ENCODE measurements at places on chromosomes 1 and 21. TPM values are rescaled to one million over a fixed set of nuclear protein-coding genes. Genes with fewer than 3 reads are reported as not detected.
A peak's percentile ranks its signal among the peaks of the same experiment; 100 is the strongest.

DNA sequence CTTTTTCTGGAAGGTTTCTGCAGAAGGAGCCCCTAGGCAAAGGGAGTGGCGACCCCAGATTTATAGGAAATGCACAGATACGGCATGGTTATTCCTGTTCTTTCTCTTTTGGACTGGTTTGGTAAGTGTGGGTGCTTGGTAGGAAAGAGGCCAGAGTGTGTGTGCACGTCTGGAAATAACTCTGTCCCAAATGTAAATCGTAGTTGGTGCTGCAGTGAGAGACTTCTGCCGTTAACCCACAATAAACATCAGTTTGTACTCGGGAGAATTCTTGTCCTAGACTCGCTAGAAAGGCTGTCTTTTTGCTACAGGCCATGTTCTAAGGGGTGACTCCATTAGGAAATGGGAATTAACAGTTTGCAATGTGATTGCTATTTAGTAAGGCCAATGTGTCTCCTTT lies 779 bp downstream of the SLC44A3 start:
- H3K4me3 ChIP-seq: peak overlapping the region; percentile 71
- peak overlapping the region; percentile 74 for H3K27ac ChIP-seq
- H3K4me1 ChIP-seq: peaks cover 20% of the 10 kb centered on the region

GRCh38 chr1:76162254-76162653 lies 87.7 kb downstream of the ST6GALNAC3 start:
- H3K27me3 ChIP-seq: no peaks in the 10 kb centered on the region
- H3K27ac ChIP-seq: no peak overlapping the region
- no peaks in the 10 kb centered on the region for H3K36me3 ChIP-seq
- no peaks in the 10 kb centered on the region for H3K4me1 ChIP-seq
- DNase-seq: no peak
- H3K4me3 ChIP-seq: no peak overlapping the region

GRCh38 chr1:40438391-40439015 lies 11.8 kb upstream of the ZFP69B start:
- no peaks in the 10 kb centered on the region for H3K27me3 ChIP-seq
- H3K4me3 ChIP-seq: no peak overlapping the region
- H3K4me1 ChIP-seq: no peaks in the 10 kb centered on the region
- no peak overlapping the region for H3K27ac ChIP-seq

GCSAML gene
- 2.2 TPM for total RNA-seq

GRCh38 chr1:25704267-25704691 lies 87.7 kb downstream of the MAN1C1 start:
- no peak for DNase-seq
- H3K4me3 ChIP-seq: no peak overlapping the region
- peak overlapping the region; percentile 18 for H3K27ac ChIP-seq

GRCh38 chr1:10631121-10631810 lies 156.5 kb downstream of the PEX14 start:
- no peak overlapping the region for H3K27ac ChIP-seq
- peaks cover 23% of the 10 kb centered on the region for H3K4me1 ChIP-seq
- peak; percentile 46 for DNase-seq
- H3K4me3 ChIP-seq: no peak overlapping the region

DNA sequence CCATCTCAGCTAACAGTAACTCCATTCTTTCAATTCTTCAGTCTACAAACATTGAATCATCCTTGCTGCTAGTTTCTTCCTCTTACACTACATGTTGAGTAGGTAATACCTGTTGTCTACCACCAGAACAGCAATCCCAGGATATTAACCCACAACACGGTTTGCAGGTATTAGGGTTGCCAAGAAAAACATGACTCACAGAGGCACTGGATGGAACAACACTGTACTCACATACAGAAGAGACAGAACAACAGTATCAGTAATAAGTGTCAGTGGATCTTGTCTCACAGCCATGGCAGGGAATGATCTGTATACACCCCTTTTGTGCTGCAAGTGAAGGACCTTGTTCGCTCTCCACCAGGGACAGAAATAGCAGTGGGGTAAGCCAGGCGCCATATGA lies 212.1 kb downstream of the GPR52 start:
- H3K27ac ChIP-seq: no peak overlapping the region
- H3K36me3 ChIP-seq: no peaks in the 10 kb centered on the region
- H3K27me3 ChIP-seq: no peaks in the 10 kb centered on the region
- no peak for DNase-seq

GPA33 gene
- 3.6 TPM for total RNA-seq

DNA sequence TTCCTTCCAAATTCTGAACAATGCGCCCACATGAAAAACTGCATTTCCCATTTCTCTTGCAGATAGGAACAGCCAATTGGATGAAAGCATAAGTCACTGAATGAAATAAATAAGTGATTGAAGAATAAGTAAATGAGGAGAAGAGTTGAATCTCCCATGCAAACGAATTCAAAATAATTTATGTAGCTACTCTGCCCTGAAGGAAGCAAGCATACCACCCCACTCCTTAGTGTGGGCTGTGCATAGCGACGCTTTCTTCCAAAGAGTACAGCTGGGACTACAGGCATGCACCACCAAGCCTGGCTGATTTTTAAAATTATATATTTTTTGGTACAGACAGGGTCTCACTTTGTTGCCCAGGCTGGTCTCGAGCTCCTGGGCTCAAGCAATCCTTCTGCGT lies 16.5 kb upstream of the RIMKLA start:
- H3K27ac ChIP-seq: no peak overlapping the region
- no peaks in the 10 kb centered on the region for H3K36me3 ChIP-seq
- H3K4me3 ChIP-seq: no peak overlapping the region
- H3K4me1 ChIP-seq: no peaks in the 10 kb centered on the region
- no peaks in the 10 kb centered on the region for H3K27me3 ChIP-seq

CCDC17 gene
- 20.3 TPM for total RNA-seq

- H3K27me3 ChIP-seq: no peaks in the 10 kb centered on the region
- H3K36me3 ChIP-seq: no peaks in the 10 kb centered on the region
- peaks cover 73% of the 10 kb centered on the region for H3K4me1 ChIP-seq
Observed at GRCh38 chr1:206575165-206575893, 36.9 kb downstream of the EIF2D start.

GRCh38 chr21:39705849-39706248 lies 39.1 kb upstream of the IGSF5 start:
- H3K36me3 ChIP-seq: no peaks in the 10 kb centered on the region
- no peak overlapping the region for H3K4me3 ChIP-seq
- no peak for DNase-seq

DNA sequence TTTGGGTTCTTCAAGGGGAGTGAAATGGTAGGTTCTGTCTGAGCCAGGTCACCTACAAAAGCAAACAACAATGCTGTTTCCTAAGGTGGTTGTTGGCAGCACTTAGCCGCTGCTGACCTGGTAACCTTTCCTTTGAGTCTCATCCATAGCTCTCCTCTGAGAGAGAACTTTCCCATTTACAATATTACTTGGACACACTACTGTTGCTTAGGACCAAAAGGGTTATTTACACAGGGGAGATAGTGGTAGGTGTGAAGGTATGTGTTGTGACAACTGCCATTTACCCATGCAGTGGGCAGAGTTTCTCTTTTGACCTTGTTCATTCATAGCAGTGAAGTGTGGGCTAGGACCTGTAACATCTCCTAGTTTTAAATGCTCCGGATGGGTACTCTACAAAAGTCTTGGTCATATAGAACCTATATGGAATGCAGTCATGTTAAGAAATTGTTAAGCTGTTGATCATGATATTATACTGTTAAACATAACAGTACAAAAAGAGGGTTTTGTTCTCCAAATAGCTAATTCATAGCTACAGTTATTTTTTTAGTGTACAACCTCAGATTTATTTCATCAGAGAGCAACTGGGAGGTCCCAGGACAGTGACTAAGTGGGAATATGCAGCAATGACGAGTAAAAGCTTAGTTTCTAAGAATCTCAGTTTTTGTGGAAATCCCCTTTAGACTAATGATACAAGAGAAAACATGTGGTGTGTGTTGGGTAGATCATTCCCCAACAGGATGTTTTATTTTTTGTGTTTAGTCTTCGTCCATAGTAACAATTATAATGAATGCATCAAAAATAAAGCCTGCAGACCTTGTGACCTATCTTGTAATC lies 219.7 kb downstream of the NFIA start:
- peaks cover 32% of the 10 kb centered on the region for H3K4me1 ChIP-seq
- H3K36me3 ChIP-seq: no peaks in the 10 kb centered on the region
- no peak for DNase-seq
- H3K27me3 ChIP-seq: no peaks in the 10 kb centered on the region
- peak overlapping the region; percentile 8 for H3K27ac ChIP-seq

GRCh38 chr1:211732293-211732980 lies 57.0 kb upstream of the NEK2 start:
- H3K36me3 ChIP-seq: no peaks in the 10 kb centered on the region
- no peaks in the 10 kb centered on the region for H3K4me1 ChIP-seq
- no peak overlapping the region for H3K4me3 ChIP-seq
- no peaks in the 10 kb centered on the region for H3K27me3 ChIP-seq
- no peak for DNase-seq
- H3K27ac ChIP-seq: no peak overlapping the region
